ENCODE measurements at places on chromosomes 5 and 9. TPM values are rescaled to one million over a fixed set of nuclear protein-coding genes. Genes with fewer than 3 reads are reported as not detected.

GRCh38 chr9:113873446-113873845 lies 2.7 kb upstream of the ZNF618 start:
- no peak for DNase-seq

GRCh38 chr5:77486344-77486962 lies 5.7 kb downstream of the WDR41 start:
- DNase-seq, result no peak

GRCh38 chr9:130321539-130321938 lies 56.0 kb downstream of the HMCN2 start:
- DNase-seq, result no peak

- no peak for DNase-seq
Measured at GRCh38 chr5:53373451-53374158, 106.8 kb upstream of the FST start.

GRCh38 chr5:53233645-53234405 lies 124.3 kb upstream of the MOCS2 start:
- DNase-seq, result no peak

DNA sequence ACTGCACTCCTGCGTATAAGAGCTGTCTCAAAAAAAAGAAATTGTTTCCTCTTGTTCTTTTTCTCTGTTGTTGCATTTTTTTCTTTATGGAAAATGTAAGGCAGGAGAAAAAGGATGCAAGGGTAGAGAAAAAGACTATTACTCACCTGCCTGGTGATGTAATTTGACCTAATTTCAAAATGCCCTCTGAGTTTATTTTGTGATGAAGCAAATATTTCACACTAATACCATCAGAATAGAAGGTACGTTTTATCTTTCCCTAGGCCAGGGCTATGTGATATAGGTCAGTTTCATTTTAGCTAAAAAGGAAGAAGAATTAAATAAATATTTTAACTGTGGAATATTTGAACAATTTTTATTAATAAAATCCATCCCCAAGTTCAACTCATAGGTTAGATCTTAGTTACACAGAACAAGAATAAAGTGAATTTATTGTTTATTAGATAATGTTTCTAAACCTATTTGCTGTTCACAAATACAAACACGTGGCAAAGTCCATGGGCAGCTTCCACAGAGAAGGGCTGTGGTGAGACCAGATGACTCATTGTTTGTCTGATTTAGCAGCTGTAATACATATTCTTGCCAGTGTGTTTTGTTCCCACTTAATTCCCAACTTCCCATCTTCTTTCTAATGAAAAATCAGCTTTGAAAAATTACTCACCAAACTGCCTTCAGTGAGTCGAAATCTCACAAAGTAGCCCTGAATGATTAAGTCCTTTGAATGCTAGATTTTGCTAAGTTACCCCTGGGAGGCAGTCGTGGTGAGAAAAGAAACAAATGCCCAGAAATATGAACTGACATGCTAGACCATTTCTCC lies 52.8 kb upstream of the CCDC112 start:
- no peak for DNase-seq

- DNase-seq, result no peak
Measured at GRCh38 chr5:147055850-147056566, 177.5 kb upstream of the PPP2R2B start.

GRCh38 chr9:101586651-101587050 lies 8.1 kb downstream of the PPP3R2 start:
- DNase-seq, result no peak

DNA sequence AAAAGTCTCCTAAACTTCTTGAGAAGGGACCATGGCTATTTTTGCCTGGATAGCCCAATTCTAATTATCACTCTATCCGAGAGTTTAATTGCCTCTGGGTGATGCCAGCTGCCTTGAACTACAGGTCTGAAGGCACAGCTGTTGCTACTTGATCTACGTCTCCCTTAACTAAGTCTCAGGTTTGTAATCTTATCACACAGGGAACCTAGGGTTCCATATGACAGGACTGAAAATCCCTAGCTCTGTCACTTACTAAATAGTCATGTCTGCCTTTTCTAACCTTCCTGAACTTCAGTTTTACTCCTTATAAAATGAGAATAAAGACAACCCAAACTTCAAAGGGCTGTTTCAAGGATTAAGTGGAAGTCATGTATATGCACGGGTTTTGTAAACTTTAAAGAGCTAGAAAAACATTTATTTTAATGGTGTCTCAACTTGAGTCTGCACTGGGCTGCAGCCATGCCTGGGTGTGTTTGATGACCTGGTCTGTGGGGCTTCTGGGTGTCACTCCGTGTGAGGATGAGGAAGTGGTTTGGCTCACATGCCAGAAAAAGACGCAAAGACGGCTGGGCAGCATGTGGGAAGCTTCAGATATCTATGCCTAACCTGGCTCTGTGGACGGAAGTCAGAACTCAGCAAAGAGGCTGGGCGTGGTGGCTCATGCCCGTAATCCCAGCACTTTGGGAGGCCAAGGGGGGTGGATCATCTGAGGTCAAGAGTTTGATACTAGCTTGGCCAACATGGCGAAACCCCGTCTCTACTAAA lies 129.3 kb upstream of the SLC44A1 start:
- no peak for DNase-seq

GRCh38 chr5:120632430-120632829 lies 168.3 kb downstream of the PRR16 start:
- no peak for DNase-seq

- peak; percentile 76 for DNase-seq
Measured at GRCh38 chr5:3197304-3198073, 398.1 kb upstream of the IRX1 start.

DNA sequence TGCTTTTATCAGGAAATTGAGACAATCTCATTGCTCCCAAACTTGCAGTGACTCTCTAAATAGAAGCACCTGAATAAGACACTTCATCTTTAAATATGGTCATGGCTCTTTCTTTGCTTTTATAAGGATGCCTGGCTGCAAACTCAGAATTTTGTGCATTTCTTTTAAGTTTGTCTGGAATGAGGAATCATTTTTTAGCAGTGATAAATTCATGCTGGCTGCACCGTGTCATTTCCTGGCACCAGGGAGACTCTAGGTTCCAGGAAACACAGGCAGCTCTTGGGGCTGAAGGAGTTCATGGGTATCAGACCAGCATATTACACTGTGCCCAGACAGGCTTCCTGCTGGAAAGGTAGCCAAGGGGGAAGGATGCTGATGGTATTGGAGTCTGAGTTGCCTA lies 109.9 kb downstream of the NUDT12 start:
- DNase-seq, result no peak

DNA sequence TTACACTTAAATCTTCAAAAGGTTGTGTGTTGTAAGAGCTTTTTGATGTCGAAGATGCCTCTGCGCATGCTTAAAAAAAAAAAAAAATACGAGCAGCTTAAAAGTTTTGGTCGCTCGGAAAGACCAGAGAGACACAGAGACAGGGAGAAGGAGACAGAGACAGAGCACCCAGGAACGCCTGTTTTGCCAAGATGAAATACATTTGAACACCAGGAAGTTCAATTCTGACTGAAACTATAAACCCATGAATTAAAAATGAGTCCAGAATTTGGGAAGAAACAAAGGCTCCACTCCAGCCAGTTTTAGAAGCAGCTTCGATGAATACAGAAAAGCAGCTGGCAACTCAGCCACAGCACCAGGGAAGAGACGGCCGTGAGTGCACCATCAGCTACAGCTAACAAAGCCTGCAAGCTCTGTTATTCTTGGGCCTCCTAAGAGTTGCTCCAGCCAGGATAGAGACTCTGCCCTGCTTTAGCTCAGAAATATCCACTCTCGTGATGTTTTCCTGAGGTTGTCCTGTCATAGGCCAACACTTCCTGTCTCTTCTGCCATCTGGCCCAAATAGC lies 2.5 kb upstream of the ZNF474 start:
- no peak for DNase-seq

- DNase-seq, result peak; percentile 75
Measured at GRCh38 chr9:5042661-5043178, 57.6 kb downstream of the JAK2 start.

GRCh38 chr9:27802418-27802817 lies 229.1 kb upstream of the C9orf72 start:
- DNase-seq, result no peak

Gene LRRC70
- 0.20 TPM for total RNA-seq

Gene WDR31
- 1.7 TPM for total RNA-seq

Gene BTNL3
- not detected for total RNA-seq

Gene PCDHA13
- 1.1 TPM for total RNA-seq

Gene DOK3
- total RNA-seq, result 7.7 TPM

Gene TBCA
- 156 TPM for total RNA-seq

Gene FGF18
- 2.1 TPM for total RNA-seq

Data from chondrocyte (in vitro differentiated cells).